ENCODE measurements at places on chromosomes 4 and X.
A peak's percentile ranks its signal among the peaks of the same experiment; 100 is the strongest.

- DNase-seq: no peak
Measured at GRCh38 chr4:44545781-44546180, 97.2 kb upstream of the KCTD8 start.

DNA sequence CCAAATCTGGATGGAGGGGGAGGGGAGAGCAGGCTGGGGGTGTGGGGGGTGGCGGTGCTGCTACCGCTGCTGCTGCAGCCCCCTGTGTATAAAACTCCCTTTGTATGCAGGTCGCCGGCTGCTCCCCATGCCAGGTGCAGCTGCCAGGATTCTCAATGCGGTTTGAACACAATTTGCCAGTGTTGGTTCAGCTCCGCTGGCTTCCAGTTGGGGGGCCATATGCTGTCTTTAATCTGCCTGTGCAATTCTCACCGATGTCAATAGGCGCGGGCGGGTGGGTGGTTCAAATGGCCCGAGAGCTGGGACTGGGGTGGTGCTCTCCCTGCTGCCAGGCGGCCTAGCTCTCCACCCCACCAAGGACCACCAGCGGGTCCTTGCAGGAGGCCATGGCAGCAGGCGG is 257.6 kb downstream of the BCOR start:
- no peak for DNase-seq

- no peak for DNase-seq
Measured at GRCh38 chr4:105113800-105114199, 32.9 kb upstream of the TET2 start.

- DNase-seq: no peak
Measured at GRCh38 chr4:39521253-39521919, 5.9 kb downstream of the UGDH start.

DNA sequence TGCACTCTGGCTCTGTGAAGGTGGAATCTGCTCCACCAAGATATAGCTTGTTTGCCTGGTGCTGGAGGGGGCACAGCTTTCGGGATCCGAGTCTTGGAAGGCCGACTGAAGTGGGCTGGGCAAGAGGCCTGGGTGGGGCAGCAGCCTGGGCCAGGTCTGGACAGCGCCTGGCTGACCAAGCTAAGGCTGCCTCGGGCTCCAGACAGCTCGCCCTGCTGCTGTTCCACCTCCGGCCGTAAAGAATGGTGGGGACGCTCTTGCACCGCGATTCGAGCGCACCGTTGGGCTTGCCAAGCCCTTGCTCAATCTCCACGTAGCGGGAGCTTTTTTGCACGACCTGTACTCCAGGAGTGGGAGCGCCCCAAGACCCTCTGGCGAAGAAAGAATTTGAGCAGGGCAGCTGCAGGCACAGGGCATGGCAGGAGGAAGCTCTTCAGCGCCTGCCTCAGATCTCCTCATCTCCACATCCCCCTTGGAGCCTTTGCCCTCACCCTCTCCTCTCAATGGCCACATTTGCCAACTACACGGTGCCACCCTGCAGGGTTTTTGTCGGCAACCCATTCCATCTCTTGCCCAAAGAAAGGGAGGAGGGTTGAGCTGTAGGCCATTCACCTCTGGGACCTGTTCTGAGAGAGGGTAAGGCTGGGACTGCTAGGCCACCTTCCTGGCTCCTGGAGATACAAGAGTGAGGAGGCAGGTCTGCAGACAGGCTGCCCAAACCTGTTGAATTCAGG is 18.9 kb downstream of the CNGA2 start:
- DNase-seq: peak; percentile 55

GRCh38 chr4:56804551-56804950 is 16.9 kb downstream of the SPINK2 start:
- no peak for DNase-seq

All from Caki2 (cell line).